ENCODE measurements at places on chromosomes 6 and 20.

DNA sequence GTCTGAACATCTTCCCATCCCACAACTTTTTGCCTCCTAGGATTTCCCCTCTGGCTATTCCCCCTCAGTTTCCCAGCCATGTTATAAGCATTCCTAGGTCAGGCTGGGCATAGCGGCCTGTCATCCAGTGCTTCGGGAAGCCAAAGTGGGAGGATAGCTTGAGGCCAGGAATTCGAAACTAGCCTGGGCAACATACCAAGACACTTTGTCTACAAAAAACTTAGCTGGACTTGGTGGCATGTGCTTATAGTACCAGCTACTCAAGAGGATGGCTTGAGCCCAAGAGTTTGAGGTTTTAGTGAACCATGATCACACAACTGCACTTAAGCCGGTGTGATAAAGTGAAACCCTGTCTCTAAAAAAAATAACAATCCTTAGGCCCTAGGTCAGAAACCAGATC lies 447.4 kb downstream of the KIF16B start:
- no peak for DNase-seq

DNA sequence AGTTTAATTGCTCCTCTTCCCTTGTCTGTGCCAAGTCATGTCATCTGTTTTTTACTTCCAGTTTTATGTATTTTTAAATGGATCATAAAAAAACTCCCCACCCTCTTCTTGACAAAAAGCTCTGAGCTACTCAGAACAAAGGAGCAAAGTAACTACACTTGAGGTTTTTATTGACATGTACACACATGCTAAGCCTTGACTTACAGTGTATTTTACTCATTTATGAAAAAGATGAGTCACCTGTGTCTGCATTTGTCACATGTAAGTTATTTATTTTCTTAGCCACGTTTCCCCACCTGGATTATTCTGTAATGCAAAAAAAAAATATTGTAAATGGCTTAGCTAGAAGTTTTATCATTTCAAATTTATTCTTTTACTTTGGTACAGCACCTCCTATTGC lies 628.8 kb upstream of the SLC35B3 start:
- no peak for DNase-seq

- peak; percentile 41 for DNase-seq
Observed at GRCh38 chr20:33431797-33432381, 11.7 kb downstream of the SNTA1 start.

DNA sequence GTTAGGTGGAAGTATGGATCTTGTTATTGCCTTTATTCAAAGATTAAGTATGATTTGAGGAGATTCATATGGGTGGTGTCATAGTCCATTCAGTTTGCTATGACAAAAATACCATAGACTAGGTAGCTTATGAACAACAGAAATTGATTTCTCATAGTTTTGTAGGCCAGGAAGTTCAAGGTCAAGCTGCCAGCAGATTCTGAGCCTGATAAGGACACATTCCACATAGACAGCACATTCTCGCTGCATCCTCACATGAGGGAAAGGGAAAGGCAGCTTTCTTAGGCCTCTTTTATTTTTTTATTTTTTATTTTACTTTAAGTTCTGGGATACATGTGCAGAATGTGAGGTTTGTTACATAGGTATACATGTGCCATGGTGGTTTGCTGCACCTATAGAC lies 27.7 kb downstream of the ME1 start:
- no peak for DNase-seq

DNA sequence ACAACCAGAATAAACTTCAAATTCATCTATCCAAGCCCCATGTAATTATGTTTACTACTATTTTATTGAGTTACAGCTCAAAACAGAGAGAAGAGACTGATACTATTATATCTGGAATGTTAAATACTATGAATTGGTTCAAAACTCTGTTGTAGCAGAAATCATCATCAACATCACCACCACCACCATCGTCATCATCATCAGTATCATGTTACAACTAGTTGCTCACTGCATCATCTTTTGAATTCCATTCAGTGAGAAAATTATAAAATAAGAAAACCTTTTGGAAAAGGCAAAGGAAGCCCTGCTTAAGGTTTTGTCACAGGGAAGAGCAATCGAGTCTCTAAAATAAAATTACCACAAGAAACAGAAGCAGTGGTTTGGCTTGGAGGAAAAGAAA lies 36.2 kb upstream of the THEMIS start:
- no peak for DNase-seq

DNA sequence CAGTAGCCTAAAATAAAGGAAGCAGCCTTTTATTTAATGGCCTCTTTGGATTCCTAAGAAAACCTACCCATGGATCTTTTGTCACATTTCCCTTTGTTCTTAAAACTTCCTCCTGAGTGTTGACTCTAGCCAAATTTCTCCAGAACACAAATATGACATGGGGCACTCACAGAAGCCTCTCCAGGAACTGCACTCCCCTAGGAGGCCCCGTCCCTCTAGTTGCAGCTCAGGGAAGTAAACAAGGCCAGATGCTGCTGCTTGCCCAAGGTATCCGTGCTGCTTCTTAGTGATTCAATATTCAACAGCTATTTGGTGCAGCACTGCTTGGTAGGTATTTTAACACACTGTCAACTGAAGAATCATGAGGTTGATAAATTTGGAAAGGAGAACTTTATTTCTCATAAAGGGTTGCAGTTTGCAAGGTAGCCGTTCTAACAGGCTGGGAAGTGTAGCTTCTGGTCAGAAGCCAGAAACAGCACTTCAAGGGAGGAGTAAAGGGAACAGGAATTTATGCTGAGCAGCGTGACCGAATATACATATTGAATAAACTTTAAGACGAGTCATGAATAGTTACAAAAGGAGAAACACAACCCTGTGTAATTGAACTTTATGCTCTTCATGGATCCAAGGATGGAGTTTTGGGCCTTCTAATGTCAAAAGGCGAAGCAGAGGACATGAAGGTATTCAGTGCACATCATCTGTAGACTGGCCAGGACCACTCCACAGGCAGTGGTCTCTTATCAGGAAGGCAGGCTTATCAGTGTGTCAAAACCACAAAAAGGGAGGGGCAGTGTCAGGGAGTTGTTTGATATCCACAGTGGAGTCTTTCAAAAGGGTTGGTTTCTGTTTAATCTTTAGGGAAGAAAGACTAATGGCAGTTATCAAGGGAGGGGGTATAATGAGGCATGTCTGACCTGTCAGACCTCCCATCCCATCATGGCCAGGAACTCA lies 63.3 kb downstream of the CD24 start:
- no peak for DNase-seq

GRCh38 chr6:129284225-129284624 lies 401.3 kb downstream of the LAMA2 start:
- DNase-seq: no peak

DNA sequence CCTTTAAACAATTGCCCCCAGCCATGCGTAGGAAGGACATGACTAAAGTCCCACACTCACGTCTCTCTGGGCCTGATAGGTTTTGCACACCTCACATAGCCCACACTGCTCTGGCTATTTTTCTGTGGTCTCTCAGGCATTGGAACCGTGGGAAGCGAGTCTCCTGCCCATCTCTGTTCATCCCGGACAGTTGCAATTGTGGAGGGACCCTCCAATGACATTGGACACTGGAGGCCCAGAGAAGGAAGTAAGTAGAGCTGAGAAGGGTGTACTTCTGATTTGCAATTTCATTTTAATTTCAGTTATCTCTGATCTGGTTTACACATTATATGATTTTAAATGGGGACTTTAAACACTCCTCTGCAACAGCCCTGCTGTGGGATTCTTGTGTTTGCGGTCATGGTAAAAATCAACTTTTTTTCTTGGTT lies 23.3 kb upstream of the CST3 start:
- no peak for DNase-seq

DNA sequence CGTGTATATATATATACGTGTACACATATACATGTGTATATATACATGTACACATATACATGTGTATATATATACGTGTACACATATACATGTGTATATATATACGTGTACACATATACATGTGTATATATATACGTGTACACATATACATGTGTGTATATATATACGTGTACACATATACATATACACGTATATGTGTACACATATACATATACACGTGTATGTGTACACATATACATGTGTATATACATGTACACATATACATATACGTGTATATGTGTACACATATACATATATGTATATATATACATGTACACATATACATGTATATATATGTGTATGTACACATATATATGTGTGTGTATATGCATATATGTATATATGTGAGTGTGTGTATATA lies 317.2 kb downstream of the LAMA2 start:
- no peak for DNase-seq

DNA sequence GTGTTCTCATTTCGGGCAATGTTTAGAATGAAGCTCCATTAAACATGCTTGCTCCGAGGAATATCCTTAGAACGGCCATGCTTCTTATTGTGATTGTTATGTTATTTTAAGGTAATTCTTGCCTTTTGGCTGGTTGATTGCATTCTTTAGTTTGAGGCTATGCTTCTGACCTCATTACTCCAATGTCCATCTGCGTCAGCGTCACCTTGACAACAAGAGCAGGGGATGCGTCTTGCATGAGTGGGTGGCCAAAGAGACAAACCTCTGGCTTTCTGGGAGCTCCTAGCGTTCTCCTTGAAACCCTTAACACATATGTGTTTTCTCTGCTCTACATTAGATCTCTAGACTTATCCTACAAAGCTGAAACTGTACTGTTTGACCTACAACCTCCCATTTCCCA lies 184.3 kb downstream of the THBS2 start:
- no peak for DNase-seq

- DNase-seq: no peak
Observed at GRCh38 chr6:112122756-112123155, 35.4 kb downstream of the FAM229B start.

DNA sequence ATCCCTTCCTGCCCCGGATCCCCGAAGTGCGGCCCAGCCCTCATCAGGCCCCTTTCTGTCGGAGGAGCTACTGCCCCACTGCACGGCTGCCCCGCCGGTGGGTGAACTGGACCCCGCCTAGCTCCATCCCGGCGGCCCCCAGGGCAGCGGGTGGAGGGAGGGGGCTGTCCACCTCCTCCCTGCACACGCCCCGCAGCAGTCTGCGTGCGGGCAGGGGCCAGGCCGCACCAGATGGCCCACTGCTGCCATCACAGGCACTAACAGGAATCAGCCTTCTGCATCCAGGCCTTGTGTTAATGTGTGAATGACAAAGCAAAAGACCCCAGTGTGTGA lies 54.9 kb upstream of the UNC93A start:
- no peak for DNase-seq

DNA sequence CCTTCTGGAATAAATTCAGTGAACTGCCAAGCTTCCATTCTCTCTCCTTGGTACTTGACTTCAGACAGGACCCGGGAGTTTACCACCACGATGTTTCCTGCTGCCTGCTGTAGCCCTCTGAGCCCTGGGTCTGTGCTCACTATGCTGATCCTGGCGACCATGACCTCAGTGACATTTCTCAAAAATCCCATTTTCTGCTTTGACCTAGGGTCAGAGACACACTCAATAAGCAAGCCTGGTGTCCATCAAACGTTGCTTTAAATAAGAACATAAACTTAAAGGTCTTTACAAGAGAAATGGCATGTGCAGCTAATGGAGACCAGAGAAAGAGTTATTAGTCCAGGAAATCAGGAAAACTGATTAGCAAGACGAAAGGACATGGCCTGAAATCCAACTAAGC lies 509.7 kb upstream of the SULF2 start:
- DNase-seq: no peak

GRCh38 chr6:115203381-115203780 lies 857.3 kb downstream of the FRK start:
- DNase-seq: no peak

GRCh38 chr6:148854096-148854495 lies 107.3 kb downstream of the UST start:
- DNase-seq: no peak

- no peak for DNase-seq
Observed at GRCh38 chr6:87900160-87900698, 147.4 kb upstream of the SPACA1 start.

DNA sequence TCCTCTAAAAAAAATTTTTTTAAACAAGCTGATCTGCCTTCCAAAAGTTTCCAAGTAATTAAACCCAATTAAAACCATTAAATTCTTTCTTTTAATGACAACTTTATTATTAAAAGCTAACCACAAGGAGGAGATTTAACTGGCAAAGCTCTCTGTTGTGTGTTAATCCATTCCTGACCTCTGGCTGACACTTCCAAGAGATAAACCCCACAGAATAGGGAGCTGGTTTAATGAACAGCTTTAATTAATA lies 230.8 kb downstream of the EYA2 start:
- no peak for DNase-seq

- no peak for DNase-seq
Observed at GRCh38 chr20:13029687-13030375, 21.1 kb downstream of the SPTLC3 start.

- no peak for DNase-seq
Observed at GRCh38 chr20:24735263-24735662, 213.8 kb upstream of the CST7 start.

DNA sequence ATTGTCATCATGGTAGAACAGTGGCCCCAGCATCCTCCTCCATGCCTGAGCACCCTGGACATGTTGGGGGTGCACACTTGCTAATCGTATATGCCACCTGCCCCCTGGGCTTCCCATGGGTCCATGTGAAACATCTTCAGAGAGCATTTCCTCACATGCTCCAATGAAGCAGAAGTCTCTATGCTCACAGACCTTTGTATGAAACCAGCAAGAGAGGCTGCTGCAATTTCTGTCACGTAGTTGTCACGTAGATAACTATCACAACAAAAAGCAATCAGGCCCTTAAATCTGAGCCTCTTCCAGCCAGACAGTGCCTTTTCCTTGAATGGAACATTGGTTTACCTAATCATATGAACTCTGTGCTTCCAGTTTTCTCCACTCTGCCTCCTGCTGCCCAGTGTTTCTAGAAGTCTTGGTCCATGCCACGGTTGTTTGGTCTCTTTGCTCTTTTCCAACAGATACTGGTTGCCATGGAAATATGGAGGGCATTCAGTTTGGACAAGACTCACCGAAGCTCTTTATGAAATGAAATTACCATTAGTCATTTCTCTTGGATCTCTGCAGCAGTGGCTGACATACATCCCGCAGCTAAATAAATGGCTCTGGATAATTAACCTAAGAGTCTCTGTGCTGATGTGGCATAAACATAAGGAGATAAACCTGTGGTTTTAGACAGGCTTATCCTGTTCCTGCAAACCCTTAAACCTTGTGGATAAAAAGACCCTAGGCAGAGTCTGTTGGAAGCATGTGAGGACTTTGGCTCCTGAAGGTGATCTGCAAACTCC lies 172.8 kb upstream of the SYNDIG1 start:
- DNase-seq: no peak

DNA sequence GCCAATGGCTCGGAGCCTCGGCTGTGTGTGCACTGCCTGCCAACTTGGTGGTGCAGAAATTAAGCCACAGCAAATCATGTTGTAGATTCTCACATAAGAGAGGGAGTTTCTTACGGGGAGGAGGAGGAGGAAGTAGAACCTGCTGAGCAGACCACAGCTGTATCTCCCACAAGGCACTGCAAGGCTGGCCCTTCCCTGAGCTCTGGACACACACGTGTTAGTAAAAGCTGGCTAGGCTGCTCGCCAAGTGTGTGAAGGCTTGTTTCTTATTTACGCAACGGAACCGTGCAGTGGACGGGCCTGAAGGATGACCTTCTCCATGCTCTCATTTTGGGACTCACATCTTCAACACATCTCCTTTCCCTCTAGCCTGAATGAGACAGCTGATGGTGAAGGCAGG lies 15.7 kb upstream of the QKI start:
- no peak for DNase-seq

Data from ovary (tissue), 10 donors.